ENCODE measurements at places on chromosomes 11 and 22.

- no peak for DNase-seq
Measured at GRCh38 chr11:20056950-20057943, 103.0 kb downstream of the DBX1 start.

DNA sequence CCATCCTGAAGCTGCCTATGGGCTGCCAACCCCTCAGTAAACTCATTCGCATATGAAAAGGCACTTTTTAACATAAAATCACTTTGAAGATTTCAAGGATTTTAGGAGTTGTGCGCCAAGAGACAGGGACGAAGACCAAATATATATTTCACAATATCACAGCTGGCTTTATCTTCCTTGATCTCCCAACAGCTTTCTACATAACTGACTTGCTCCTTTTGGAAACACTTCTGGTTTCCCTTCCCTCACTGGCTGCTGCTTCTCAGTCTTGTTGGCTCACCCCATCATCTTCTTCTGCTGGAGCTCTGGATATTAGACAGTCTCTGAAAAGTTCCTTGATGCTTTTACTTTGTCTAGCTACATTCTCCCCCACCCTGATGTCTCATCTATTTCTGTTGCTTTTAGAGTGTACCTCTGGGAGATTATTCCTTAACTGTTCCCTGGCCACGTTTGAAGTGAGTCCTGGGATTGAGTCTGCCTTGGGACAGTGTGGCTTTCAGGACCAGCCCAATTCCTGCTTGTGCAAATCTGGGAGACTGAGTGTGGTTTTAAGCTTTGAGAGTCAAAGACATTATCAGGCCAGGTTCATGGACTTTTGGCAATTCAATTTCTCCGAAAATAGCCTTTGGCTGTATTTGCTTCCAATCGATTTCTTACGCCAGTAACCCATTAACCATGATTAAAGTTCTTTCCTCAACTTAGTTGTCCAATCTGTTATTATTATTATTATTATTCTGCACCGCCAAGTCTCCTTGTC is 30.9 kb upstream of the NNMT start:
- DNase-seq: no peak

DNA sequence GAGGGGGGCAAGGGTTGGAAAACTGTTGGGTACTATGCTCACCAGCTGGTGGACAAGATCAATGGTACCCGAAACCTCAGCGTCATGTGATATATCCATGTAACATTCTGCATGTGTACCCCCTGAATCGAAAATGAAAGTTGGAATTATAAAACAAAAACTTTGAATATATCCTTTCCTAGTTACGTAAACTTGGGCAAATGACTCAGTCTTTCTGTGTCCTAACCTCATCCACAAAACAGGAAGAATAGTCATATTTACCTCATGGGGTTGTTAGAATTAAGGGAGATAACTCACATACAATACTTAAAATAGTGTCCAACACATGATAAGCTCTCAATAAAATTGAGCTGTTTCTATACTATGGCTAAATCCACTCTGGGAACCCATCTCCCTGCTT is 620.1 kb upstream of the KIRREL3 start:
- no peak for DNase-seq

- peak; percentile 79 for DNase-seq
Measured at GRCh38 chr22:21450320-21450831, 16.8 kb upstream of the TMEM191C start.

- no peak for DNase-seq
Measured at GRCh38 chr11:96275801-96276594, 67.0 kb downstream of the MAML2 start.

DNA sequence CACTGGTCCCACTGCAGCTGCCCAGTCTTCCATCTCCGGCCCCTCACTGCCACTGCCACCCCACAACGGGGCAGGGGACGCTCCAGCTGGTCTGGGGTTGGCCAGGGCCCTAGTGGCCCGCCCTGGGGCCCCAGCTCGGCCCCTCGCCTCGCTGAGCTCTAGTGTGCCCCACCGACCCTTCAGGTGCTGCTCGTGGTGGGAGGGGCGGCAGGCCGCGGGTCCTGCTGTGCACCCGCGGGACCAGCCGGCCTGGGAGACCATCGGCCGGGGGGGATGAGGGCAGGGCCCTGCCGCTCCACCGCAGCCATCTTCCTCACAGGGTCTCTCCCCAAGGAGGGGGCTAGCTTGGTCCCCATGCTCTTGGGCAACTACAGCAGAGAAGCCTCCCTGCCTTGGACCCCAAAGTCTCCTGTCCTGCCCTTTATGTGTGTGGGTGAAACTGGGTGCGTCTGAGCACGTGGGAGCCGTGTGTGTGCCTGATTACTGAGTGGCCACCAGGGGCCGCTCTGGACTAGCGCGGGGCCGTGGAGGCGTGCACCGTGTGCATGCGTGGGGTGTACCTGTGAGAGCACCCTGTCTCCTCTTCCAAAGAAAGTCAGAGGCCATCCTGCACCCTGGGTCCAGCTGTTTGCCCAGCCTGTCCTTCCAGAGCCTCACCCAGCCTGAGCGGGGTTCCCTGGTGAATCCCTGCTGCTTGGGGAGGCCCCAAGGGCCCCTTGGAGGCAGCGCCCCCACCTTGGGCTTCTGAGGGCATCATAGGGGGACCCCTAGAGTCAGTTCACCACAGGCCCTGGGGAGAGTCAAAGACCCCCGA is 6.0 kb upstream of the ACR start:
- DNase-seq: peak; percentile 86

- DNase-seq: peak; percentile 66
Measured at GRCh38 chr11:48034926-48035871, 54.8 kb downstream of the PTPRJ start.

DNA sequence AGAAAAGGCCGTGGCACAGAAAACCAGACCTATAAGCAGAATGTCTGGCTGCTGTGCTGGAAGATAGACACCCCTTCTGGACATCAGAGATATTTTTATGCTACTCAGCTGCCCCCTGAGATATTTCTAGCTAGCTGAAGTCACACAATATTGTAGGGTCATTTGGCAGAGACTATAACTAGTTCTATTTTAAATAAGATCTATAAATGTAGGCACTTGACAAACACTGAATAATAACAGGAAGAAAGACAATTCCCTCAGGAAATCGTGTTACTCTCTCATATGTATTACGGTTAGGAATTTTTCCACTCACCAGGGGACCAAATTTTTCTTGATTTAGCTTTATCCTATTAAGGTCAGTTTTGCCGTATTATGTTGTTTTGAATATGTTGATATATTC is 845.4 kb downstream of the OPCML start:
- no peak for DNase-seq

DNA sequence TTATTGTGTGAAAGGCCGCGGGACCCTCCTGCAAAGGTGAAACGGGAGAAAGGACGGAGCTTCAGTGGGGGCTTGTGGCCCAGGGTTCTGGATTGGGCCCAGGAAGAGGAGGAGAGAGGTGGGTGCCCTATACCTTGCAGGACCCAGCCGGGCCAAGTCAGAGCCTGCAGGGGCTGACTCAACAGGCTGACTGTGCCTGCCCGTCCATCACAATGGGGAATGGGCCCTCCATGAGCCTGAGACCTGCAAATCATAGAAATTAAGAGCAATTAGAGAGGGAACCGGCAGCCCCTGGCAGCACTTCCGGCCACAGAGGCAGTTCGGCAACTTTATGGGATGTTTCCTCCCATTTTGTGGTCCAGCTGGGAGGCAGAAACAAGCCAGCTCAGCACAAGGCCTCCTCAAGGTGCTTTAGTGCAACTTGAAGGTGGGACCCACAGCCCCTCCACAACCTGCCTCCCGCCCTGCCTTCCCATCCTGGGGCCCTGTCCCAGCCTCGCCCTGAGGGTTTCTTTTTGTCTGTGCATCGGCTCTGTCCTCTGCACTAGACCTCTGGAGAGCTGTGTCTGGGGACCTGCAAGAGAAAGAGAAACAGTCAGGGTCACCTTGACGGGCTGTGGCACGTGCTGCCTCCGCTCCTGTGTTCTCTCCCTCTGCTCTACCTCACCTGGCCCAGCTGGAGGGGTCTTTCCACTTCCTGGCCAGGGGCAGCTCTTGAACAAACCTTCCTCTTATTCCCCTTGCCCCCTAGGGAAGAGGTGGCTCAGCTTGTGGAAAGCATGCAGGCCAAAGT is 19.1 kb upstream of the NECTIN1 start:
- DNase-seq: no peak

DNA sequence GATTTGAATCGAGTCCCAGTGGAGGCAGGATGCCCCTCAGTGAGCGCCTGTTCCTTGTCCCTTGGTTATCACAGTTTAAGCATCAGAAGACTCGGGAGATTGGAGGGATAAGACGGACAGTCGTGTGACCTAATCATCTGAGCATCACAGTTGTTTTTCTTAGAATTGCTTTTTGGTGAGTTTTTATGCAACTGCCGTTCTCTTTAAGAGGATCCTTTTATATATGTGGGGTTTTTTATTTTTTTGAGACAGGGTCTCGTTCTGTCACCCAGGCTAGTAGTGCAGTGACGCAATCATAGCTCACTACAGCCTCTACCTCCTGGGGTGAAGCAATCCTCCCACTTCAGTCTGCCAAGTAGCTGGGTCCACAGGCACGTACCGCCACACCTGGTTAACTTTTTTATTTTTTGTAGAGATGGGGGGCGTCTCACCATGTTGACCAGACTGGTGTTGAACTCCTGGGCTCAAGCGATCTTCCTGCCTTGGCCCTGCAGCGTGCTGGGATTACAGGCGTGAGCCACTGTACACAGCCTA is 16.5 kb downstream of the NUP50 start:
- no peak for DNase-seq

DNA sequence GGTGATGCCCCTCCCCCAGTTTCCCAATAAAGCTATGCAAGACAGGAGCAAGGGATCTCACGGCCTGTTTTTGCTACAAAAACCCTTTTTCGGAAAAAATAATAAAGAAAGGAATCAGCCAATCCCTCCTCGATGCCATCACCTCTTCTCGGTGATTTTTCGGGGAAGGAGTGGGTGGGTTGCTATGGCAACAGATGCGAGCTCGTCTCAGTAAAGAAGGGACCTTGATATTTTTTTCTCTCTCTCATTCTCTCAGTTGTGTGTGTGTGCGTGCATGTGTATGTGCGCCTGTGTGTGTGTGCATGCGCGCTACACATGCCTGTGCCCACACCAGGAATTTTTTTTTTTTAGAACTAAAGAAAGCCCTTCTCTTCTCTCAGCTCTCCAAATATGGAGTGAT is 3.8 kb upstream of the NPAS4 start:
- DNase-seq: no peak

- no peak for DNase-seq
Measured at GRCh38 chr11:127195501-127196120, 195.0 kb upstream of the KIRREL3 start.

- DNase-seq: peak; percentile 88
Measured at GRCh38 chr22:27512283-27512761, 289.2 kb downstream of the MN1 start.

- DNase-seq: no peak
Measured at GRCh38 chr11:17432002-17432401, 43.5 kb upstream of the KCNJ11 start.

DNA sequence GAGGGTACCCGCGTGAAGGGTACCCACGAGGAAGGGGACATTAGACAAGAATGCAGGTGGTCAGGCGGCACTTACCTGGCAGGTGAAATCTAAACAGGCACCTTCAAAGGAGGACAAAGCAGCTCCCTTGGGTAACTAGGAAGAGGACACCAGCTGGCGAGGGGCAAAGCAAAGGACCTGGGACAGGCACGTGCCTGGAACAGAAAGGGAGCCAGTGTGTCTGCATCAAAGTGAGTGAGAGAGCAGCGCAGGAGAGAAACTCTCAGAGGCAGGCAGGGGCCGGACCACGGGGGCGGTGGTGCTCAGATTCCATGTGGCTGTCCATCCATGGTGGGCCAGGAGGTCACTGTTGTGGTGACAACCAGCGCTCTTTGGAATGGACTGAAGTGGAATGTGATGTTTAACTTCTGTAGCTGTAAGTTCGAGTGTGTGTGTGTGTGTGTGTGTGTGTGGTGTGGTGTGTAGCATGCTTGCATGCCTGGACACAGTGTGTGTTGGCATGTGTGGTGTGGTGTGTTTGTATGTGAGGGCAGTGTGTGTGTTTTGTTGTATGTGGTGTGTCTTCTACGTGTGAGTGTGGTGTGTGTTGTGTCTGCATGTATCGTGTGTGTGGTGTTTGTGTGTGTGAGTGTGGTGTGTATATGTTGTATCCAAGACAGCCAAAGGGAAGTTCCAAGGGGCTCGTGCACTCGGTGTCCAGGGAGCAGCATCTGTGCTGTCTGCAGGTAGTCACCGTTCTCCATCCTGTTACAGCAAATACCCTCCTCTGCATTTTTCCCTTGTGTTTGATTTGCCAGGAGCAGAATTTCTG is 86.4 kb downstream of the CDKN1C start:
- peak; percentile 54 for DNase-seq

GRCh38 chr11:68173926-68174325 is 39.2 kb downstream of the KMT5B start:
- no peak for DNase-seq

DNA sequence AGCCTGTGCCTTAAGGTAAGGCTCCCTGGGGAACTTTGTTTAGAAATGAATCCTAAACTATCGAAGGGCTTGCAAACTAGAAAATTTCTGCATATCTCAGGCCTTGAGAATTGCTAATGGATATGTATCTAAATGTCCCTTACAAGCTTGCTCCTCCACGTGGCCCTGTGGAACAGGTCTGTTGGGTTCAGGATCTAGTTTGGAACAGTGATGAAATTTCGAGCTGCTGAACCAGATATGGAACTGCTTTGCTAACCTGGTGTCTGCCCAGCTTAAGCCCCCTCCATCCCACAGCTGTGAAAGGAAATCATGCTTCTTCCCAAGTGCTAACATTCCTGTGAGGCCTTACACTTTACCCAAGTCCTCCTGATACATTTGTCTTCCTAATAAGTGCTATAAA is 11.6 kb downstream of the SREBF2 start:
- peak; percentile 52 for DNase-seq

DNA sequence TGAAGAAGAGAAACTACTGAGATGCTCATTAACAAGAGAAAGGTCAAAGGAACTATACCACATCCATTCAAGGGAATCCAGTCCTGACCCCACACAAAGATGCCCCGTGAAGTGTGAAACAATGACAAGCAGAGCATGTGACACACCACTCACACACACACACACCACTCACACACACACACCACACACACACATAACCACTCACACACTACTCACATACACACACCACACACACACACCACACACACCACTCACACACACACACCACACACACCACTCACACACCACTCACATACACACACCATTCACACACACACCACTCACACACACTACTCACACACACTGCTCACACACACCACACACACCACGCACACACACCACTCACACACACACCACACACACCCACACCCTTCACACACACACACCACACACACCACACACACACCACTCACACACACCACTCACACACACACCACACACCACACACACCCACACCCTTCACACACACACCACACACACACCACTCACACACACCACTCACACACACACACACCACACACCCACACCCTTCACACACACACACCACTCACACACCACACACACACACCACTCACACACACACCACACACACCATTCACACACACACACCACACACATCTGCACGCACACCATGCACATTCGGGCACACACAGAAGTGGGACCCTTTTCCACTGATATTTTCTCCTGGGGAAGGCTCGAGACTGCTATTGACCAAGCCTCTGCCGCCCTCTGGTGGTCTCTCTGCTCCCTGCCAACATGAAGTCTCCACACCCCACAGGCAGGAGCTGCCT is 32.0 kb upstream of the COMT start:
- peak; percentile 81 for DNase-seq

- no peak for DNase-seq
Measured at GRCh38 chr11:77184136-77184860, 56.3 kb downstream of the MYO7A start.

Data from lower leg skin (tissue), 4 donors.